ENCODE measurements at places on chromosomes 12 and 14. TPM values are rescaled to one million over a fixed set of nuclear protein-coding genes. Genes with fewer than 3 reads are reported as not detected.

- no peak for DNase-seq
Measured at GRCh38 chr12:90859591-90859990, 95.4 kb downstream of the CCER1 start.

Gene PRKD1
- total RNA-seq = 3.0 TPM

Gene CD163
- total RNA-seq = not detected

DNA sequence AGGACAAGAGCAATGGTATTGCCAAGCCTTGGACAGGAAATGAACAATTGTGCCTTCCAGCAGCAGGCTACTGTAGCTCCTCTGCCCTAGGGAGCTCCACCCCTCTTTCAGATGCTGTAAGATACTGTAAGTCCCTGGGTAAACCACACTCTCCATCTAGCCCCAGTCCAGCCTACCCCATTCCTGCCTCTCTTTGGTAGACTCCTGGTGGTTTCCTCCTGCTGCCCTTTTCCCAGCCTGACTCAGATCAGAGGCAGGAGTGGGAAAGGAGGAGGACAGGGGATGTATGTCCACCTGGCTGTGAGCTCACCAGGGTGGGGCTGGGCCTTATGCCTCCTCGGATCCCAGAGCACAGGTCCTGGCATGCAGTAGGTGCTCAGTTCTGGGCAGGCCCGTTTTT, 174.6 kb downstream of the ESRRB start:
- DNase-seq = peak; percentile 10

- peak; percentile 50 for DNase-seq
Measured at GRCh38 chr14:68784226-68784910, 8.5 kb downstream of the ZFP36L1 start.

- no peak for DNase-seq
Measured at GRCh38 chr12:66683073-66683472, 4.2 kb upstream of the GRIP1 start.

DNA sequence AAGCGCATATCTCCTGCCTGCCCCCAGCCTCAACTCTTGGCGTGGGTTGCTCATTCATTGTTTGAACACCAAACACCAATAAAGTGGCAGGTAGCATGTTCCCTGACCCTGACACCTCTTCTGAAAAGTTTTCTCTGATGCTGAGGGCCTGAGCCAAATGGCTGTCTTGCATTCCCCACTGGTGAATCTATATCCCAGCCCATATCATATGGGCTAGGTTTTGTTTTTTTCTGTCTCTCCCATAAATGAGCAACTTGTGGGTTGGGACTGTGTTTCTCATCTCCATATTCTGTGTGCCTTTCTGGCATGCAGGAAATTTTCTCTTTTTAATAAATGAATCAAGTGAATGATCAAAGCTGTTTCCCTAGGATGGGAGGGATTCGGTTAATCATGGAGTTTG, 5.0 kb downstream of the MYO1A start:
- no peak for DNase-seq

GRCh38 chr12:12943586-12944260, 8.2 kb downstream of the GPRC5D start:
- DNase-seq = no peak

GRCh38 chr12:88878295-88878694, 298.0 kb upstream of the KITLG start:
- no peak for DNase-seq

- no peak for DNase-seq
Measured at GRCh38 chr12:117514016-117514415, 152.6 kb upstream of the NOS1 start.

GRCh38 chr14:35121026-35121886, 534 bp downstream of the PPP2R3C start:
- DNase-seq = no peak

- no peak for DNase-seq
Measured at GRCh38 chr12:694734-695503, 31.7 kb upstream of the NINJ2 start.

Gene SPX
- not detected for total RNA-seq

Gene ATP5F1B
- 1,046 TPM for total RNA-seq
